ENCODE measurements at places on chromosomes 12 and 14.

GRCh38 chr12:94994312-94994711, 9.2 kb downstream of the NDUFA12 start:
- DNase-seq = no peak

DNA sequence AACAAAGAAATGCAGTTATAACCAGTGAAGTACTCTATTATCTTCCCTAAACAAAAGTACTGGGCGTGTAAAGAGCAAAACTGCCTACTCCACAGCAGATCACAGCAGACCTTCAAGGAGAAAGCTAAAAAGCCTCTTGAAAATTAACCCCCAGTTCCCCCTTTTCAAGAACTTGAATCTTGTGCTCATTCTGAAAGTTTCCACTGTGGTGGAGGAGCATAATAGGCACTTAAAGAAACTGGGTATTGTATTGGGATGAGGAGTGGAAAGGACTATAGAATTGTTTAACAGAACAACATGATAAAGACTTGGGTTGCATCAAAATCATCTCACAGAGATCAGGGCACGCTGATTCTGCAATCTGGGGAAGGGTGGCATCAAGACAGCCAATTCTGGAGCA, 51.1 kb downstream of the SLC25A47 start:
- DNase-seq = no peak

- no peak for DNase-seq
Observed at GRCh38 chr14:105141486-105142281, 26.9 kb downstream of the JAG2 start.

GRCh38 chr12:120263748-120264085, 1.8 kb downstream of the PXN start:
- DNase-seq = no peak

Data from stimulated activated CD8-positive, alpha-beta memory T cell treated with anti-CD3 and anti-CD28 coated beads, Interleukin-15, amount 100 ng/mL, for 24 hours (primary cell).